ENCODE measurements at places on chromosomes 5 and 9. TPM values are rescaled to one million over a fixed set of nuclear protein-coding genes. Genes with fewer than 3 reads are reported as not detected.
A peak's percentile ranks its signal among the peaks of the same experiment; 100 is the strongest.

RACK1 gene
- 3,646 TPM for total RNA-seq

GALNT12 gene
- 1.4 TPM for total RNA-seq

MZB1 gene
- not detected for total RNA-seq

ADAM19 gene
- 0.42 TPM for total RNA-seq

PAIP2 gene
- total RNA-seq, result 71.0 TPM

GDNF gene
- total RNA-seq, result 0.19 TPM

EIF4E1B gene
- not detected for total RNA-seq

TMEM245 gene
- total RNA-seq, result 58.9 TPM

GRCh38 chr9:122118343-122119165, 25.4 kb upstream of the TTLL11 start:
- no peak for DNase-seq

DNA sequence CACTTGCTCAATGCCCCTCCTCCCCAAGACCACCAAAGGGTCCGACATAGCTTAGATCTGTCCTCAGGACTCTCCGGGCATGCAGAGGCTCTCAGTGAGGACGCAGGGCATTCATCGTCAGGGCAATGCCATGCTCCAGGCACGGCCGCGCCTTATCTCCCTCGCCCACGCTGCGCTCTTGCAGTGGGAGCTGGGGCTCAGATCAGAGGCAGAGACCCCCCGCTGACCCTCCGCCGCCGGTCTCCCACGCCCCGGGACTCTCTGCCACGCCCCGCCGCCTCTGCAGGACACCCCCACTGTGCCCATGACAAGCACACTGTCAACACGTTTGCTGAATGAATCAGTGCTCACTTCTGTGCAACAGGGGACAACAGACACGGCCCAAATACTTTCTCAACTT, 140.7 kb downstream of the ADAMTS2 start:
- no peak for DNase-seq

- DNase-seq, result no peak
These were observed 75.1 kb downstream of the HRH2 start for GRCh38 chr5:175733017-175733416.

- no peak for DNase-seq
These were observed 27.1 kb upstream of the N4BP3 start for GRCh38 chr5:178086266-178086665.

- no peak for DNase-seq
These were observed 14.0 kb upstream of the TCF7 start for GRCh38 chr5:134100283-134101091.

GRCh38 chr9:134489621-134490408, 151.8 kb upstream of the COL5A1 start:
- peak; percentile 56 for DNase-seq

DNA sequence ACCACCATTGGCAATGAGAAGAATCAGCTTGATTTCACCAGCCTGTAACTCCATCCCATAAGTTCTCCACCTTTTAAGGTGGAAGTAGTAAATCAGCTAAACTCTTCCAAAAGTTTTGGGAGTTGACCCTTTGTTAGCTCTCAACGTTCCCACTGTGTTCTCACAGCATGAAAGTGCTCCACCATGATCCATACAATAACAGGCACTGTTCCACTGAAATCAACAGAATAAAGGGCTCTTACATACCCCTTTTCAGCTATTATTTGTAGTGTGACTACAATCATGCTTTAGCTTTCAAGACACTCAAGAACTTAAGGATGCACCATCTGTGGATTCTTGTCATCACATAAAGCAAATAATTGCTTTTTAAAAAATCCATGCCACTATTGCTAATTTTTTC, 81.6 kb downstream of the PPP2R2B start:
- DNase-seq, result no peak

DNA sequence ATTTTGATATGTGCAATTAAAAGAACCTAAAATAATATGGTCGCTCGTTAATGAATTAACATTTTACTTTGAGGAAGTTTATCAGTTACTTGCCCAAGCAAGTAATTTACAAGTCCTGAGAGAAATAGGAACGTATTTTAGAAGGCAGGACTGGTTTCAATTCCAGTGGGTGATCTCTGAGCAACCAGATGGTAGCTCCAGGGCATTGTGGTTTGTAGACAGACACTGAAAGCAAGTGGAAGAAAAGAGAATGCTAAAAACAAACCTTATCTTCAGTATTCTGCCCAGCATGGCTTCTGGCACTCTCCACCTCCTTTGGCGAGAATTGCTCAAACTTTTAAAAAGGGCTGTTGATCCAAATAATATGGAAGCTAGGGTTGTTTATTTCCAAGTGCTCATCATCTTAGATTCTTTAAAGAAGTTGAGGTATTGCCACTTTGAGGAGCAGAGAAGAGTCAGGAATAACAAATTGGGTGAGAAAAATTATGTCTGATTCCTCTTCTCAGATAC, 31.8 kb upstream of the ERAP2 start:
- no peak for DNase-seq

- DNase-seq, result no peak
These were observed 5.5 kb upstream of the ZNF354B start for GRCh38 chr5:178854284-178854683.

DNA sequence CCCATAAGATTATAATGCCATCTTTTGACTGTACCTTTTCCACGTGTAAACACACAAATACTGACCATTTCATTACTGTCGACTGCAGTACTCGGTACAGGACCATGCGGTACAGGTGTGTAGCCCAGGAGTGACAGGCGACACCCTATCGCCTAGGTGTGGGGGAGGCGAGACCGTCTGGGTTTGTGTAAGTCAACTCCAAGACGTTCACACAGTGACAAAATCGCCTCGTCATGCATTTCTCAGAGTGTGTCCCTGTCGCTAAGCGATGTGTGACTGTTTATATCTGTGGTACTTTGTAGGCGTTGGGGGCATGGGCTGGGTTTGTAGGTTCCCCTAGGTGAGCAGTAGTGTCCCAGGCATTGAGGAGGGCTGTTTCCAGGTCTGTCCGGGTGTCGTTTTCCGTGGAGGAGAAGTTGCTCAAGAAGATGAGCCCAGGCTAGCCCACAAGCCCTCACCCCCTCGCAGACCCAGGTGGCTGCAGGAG, 20.3 kb downstream of the NEK6 start:
- no peak for DNase-seq

GRCh38 chr9:131525643-131526565, 5.2 kb downstream of the UCK1 start:
- DNase-seq, result no peak

DNA sequence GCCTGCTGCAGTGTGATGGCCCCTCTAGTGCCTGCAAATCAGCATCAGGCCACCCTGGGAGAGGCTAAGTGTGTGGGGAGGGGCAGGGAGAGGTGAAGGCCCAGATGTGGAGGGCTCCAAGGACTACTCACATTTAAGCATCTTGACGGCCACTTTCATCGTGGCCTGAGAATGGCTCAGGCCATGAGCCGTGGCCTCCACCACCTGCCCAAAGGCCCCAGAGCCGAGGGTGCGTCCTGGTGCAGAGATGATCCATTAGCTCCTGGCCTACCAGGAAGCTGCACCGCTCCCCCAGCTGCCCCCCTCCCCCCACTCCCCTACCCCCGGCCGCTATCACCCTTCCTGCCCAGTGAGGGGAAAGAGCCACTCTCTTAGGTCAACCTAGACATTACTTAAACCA, 31.0 kb downstream of the PDGFRB start:
- no peak for DNase-seq

GRCh38 chr5:12865529-12865928, 961.3 kb upstream of the CTNND2 start:
- no peak for DNase-seq

DNA sequence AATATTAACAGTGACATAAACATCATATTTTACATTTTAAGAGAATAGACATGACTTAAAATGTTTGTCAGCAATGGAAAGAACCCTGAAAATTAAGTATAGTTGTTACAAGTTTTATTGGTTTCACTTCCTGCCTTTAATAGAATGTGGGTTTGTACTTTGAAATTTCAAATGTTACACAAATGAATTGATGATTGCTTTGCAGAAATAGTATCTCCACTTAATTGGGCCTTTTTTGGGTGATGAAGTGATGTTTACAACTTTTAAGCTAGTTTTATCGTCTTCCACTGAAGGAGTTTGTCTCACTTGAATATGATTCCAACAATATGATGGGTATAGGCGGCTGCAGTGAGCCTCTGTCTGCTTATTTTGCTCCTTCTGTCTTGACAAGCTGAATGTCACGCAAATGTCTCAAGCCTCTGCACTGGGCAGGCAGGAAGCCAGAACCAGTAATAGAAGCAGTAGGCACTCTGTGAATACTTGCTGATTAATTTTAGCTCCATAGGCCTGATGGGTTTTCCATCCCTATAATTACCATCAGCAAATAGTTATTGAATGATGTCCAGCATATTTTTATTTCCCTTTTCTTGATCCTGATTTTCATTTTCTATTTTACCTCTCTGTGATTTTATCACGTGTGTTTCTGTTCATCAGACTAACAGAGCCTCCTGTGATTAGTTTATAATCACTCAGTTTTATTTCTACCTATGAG, 10.6 kb upstream of the NR3C1 start:
- no peak for DNase-seq

DNA sequence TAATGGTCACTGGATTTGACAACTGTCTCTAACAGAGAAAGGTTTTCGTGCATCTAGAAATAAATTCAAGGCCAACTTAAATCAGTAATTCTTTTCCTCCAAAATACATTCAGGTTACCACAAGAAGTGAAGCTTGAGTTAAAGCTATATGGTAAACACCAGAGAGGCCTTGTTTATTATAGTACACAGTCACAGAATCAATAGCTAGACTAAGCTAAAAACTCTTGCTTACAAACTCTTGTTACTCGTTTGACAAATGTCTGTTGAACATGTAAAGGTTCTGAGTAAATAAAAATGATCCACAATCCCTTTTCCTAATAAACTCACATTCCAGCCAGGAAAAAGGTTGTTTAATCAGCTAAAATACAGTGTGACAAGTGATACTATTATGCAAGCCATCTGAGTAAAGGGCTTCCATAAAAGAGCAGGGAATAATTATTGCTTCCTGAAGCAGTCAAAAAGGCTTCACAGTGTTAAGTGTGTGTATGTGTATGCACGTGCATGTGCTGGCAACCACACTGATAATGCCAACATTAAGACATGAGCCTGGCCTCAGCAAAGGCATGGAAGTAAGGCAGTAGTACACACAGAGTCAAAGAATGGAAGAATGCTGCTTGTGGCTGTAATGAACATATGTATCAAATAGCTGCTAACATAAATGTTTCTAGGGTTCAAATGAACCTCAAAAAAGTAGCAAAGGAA, 12.8 kb downstream of the PTAR1 start:
- no peak for DNase-seq

DNA sequence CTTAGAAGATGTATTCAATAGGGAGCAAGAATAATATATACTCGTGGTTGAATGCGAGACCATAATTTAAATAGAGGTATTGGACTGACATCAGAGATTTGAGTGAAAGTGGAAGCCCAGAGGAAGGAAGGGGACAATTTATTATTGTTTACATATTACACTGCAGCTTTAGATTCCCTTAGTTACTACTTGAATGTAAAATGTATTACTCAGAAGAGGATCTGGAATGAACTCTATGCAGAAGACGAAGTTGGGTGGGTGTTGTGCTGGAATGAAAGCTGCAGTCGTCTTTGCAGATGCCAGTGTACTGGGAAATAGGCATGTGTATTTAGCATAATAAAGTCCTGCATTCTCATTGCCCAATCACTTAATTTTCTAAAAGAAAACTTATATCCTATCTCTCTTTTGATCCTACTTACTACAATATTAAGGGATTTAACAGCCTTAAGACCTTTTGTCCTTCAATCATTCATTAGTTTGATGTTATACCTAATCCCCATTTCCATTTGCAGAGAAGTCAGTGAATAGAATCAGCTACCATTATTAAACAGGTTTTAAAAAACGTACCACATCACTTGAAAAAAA, 570.7 kb upstream of the WWC1 start:
- no peak for DNase-seq

DNA sequence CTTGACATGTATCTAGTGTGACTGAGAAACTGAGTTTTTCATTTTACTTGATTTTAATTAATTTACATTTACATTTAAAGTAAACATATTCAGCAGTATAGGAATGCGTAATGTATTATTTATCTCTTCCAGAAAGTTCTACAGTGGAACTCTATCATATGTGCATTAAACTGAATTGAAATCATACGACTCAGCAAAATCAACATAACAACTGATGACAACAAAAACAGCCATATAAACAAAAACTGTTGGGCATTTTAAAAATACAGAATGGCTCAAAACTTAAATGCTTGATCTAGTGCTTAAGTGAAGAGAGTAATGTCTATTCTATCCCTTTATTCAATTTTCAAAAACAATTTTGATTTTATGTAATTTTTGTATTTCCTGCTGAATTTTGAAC, 134.4 kb downstream of the TRPM3 start:
- no peak for DNase-seq

DNA sequence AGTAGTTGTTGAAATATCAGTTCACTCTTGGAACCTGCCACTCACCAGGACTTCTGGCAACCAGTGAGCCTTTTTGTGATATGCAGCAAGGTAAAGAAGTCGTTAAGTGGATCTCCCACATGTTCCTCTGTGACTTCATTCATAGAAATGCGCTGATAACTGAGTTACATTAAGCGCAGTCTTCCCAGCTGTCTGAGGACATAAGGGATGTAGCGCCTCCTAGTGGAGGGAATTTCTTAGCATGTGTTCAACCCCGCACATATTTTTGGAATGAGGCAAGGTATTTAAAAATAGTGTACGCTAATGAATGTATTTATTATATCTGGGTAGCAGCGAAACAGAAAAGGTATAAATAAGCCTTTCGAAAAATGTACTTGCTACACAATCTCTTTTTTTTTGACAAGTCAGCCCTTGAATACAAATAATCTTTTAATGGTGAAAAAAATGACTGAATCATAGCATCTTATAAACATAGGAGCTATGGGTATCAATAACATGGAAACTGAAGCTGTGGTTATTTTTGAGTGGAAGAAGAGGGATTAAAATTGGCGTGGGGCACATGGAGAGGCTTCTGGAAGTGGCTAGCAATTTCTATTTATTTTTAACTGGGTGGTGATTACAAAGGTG, 38.0 kb downstream of the PALM2AKAP2 start:
- no peak for DNase-seq

DNA sequence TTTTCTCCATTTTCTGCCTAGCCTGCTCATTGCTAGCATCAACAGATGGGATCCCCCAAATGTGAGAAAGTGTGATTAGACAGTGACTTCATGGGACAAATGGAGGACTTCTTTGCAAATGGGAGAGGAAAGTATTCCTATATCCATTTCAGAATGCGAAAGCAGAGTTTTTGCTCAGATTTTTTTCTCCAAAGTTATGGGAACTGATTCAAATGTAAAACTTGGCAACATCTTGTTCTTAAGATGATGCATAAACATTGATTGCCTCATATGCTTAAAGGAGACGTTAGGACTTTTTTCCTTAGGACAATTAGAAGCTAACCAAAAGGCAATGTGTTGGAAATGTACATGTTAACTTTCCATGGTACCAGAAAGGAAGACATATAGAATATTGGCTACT, 704.3 kb upstream of the ZNF608 start:
- DNase-seq, result no peak

GRCh38 chr5:166961028-166961427, 1330.4 kb upstream of the WWC1 start:
- no peak for DNase-seq

GRCh38 chr5:33023649-33024048, 312.5 kb downstream of the NPR3 start:
- DNase-seq, result no peak

- no peak for DNase-seq
These were observed 104.1 kb downstream of the UGCG start for GRCh38 chr9:112000743-112001142.
